Liver (tissue), 10 donors: ENCODE measurements at places on chromosomes 6 and 20. TPM values are rescaled to one million over a fixed set of nuclear protein-coding genes. Genes with fewer than 3 reads are reported as not detected.

ZFAND3 gene
- total RNA-seq = 28.4 TPM

- no peak for DNase-seq
- H3K4me1 ChIP-seq = no peaks in the 10 kb centered on the region
- H3K27ac ChIP-seq = no peak overlapping the region
- no peaks in the 10 kb centered on the region for H3K27me3 ChIP-seq
Measured at GRCh38 chr20:7760247-7761031, 179.8 kb downstream of the HAO1 start.

GRCh38 chr20:19096843-19097242 lies 115.6 kb upstream of the SLC24A3 start:
- H3K4me3 ChIP-seq = no peak overlapping the region
- no peak overlapping the region for H3K27ac ChIP-seq
- no peaks in the 10 kb centered on the region for H3K4me1 ChIP-seq

DNA sequence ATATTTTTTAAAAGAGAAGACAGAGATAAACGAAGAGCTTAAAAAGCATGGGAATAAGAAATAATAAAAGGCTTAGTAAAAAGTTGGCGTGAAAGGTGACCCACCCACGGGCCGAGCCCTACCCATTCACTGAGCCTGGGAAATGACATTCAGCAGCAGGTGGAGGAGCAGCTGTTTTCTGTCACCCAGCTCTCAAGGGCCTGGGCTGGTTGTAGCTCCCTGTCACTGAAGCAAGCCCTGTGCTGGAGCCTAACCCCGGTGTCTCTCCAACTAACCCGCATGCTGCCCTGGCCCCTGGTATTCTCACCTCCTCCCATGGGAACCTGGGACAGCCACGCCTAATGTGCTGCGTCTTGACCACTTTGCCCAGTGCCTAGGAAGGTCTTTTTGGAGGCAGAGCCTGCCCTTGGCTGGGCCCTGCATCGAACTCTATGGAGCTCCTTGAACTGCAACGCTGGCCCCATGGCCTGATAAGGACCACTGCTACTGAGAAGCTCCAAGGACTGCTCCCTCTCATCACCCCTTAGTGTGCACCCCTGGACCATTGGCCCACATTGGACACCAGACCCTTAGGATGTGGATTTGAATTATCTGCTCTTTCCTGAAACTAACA lies 68.8 kb upstream of the IYD start:
- no peaks in the 10 kb centered on the region for H3K36me3 ChIP-seq
- H3K27me3 ChIP-seq = no peaks in the 10 kb centered on the region
- H3K27ac ChIP-seq = no peak overlapping the region
- DNase-seq = no peak
- H3K4me3 ChIP-seq = no peak overlapping the region

NOTCH4 gene
- 2.6 TPM for total RNA-seq

SCAF8 gene
- total RNA-seq = 22.3 TPM

- H3K4me1 ChIP-seq = no peaks in the 10 kb centered on the region
- no peaks in the 10 kb centered on the region for H3K27me3 ChIP-seq
- no peak overlapping the region for H3K4me3 ChIP-seq
- H3K27ac ChIP-seq = no peak overlapping the region
- no peak for DNase-seq
Measured at GRCh38 chr6:159754959-159755914, 6.6 kb upstream of the ACAT2 start.

DNA sequence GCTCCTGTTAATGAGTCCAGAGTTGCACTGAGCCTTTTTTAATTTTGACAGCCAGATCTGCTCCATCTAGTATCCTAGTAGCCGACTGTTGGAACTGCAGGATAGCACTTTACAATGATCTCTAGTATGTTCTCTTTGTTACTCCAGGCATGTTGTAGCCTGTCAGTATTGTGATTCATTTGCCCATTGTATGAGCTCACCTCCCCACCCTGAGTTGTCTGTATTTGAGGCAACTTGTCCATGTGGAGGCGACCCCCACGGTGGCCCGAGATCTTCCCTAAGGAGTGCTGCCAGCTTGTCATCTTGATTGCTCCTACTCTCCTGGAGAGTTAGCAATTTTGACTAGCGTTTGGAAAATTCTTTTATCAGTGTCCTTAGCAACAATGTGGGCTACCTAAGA lies 67.2 kb downstream of the DHX35 start:
- H3K36me3 ChIP-seq = peaks cover 37% of the 10 kb centered on the region
- no peaks in the 10 kb centered on the region for H3K27me3 ChIP-seq
- H3K4me1 ChIP-seq = no peaks in the 10 kb centered on the region
- H3K27ac ChIP-seq = no peak overlapping the region
- no peak for DNase-seq

IMPG1 gene
- total RNA-seq = not detected

DNA sequence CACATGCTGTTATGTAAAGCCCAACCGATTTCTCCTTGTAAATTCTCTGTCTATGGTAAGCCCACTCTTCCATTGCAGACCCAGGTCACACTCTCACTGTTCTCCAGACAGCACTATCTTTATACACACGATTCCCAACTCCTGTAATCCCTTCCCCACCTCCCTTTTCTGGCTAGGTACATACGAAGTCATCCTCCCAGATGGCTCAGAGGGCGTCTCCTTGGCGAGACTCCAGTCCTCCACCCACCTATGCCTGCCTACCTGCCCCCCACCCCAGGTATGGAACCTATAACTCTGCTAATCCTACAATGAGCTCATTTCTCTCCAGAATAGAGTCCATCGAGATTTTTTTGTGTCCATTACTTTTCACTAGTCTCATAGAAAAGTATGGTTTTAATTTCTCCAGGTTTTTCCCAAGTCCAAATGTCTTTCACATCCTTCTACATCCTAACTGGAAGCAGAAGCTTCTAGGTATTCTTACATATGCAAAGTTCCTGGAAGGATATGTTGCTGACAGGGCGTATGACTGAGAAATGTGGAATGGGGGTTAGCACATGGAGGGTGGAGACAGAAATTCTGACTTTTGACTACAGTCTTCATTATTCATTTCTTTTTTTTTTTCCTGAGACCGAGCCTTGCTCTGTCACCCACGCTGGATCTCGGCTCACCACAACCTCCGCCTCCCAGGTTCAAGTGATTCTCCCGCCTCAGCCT lies 22.8 kb downstream of the SCML4 start:
- H3K27ac ChIP-seq = no peak overlapping the region
- no peaks in the 10 kb centered on the region for H3K27me3 ChIP-seq
- no peak for DNase-seq
- H3K4me3 ChIP-seq = no peak overlapping the region
- H3K36me3 ChIP-seq = no peaks in the 10 kb centered on the region

DNA sequence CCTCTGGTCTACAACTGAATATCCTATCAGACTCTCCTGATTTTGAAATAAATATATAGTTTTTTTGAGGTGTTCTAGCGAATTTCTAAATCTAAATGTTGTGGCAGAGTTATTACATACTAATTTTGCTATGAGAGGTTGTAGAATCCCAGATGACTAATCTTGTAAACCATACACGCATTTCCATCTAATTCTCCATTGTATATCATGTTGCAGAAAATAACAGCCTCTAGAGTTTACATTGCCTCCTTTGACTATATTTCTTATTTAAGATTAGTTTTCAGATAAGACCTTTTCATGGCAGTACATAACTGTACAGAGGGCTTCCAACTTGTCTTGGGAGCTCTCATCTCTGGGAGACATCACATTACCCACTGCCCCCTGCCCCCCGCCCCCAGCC lies 22.9 kb downstream of the PTPN1 start:
- H3K27ac ChIP-seq = no peak overlapping the region
- H3K4me3 ChIP-seq = no peak overlapping the region
- H3K27me3 ChIP-seq = no peaks in the 10 kb centered on the region
- H3K4me1 ChIP-seq = no peaks in the 10 kb centered on the region
- no peak for DNase-seq

BFSP1 gene
- total RNA-seq = 0.28 TPM

- peak overlapping the region; percentile 6 for H3K27ac ChIP-seq
- H3K4me3 ChIP-seq = no peak overlapping the region
- no peaks in the 10 kb centered on the region for H3K4me1 ChIP-seq
- H3K36me3 ChIP-seq = no peaks in the 10 kb centered on the region
Measured at GRCh38 chr6:170439366-170440361, 113.4 kb downstream of the PSMB1 start.

TNFAIP3 gene
- total RNA-seq = 8.0 TPM

DNA sequence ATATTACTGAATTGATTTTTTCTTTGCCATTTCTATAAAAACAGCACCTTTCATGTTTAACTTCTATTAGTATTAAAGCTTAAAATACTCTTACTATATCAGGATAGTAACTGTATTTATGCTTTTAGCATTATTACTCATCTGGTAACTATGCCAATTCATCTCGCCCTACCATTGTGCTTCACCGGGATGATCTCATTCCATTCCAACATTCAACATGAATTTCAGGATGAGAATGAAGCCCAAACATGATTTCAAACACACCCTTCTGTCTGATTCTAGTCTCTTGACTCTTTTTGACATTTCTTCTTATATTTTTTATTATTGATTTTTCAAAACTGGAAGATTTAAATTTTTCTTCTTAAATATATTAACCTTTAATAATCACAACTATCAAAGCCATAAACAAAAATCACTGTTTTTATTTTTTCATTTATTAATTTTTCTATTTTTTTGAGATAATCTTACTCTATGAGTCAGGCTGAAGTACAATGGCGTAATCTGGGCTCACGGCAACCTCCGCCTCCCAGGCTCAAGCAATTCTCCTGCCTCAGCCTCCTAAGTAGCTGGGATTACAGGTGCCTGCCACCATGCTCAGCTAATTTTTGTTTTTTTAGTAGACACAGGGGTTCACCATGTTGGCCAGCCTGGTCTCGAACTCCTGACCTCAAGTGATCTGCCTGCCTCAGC lies 46.7 kb downstream of the GJA1 start:
- H3K4me3 ChIP-seq = no peak overlapping the region
- H3K27ac ChIP-seq = no peak overlapping the region
- H3K27me3 ChIP-seq = no peaks in the 10 kb centered on the region
- no peaks in the 10 kb centered on the region for H3K36me3 ChIP-seq

GRCh38 chr6:134880487-134881190 lies 69.3 kb downstream of the ALDH8A1 start:
- H3K4me3 ChIP-seq = no peak overlapping the region
- no peaks in the 10 kb centered on the region for H3K36me3 ChIP-seq
- H3K4me1 ChIP-seq = no peaks in the 10 kb centered on the region
- H3K27me3 ChIP-seq = no peaks in the 10 kb centered on the region
- H3K27ac ChIP-seq = no peak overlapping the region
- no peak for DNase-seq

DNA sequence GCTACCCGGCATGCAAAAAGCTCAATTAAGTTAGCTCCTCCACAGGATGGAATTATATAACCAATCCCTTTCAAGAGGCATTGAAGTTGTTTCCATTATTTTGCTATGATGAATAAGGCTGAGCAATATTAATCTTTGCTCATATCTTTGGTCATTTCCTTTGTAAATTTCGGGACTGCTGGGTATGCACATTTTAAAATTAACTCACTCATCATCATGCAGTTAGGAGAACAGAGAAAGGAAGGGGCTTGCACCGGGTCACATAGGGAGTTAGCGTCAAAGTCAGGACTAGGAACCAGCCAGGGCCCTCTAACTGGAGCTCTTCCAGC lies 430 bp upstream of the FAM110A start:
- peak overlapping the region; percentile 60 for H3K27ac ChIP-seq
- H3K4me1 ChIP-seq = peaks cover 8% of the 10 kb centered on the region
- H3K27me3 ChIP-seq = no peaks in the 10 kb centered on the region
- H3K36me3 ChIP-seq = no peaks in the 10 kb centered on the region
- no peak for DNase-seq
- H3K4me3 ChIP-seq = peak overlapping the region; percentile 61

CDSN gene
- not detected for total RNA-seq

GRCh38 chr20:20073801-20074371 lies 21.6 kb downstream of the CFAP61 start:
- no peak for DNase-seq
- H3K36me3 ChIP-seq = no peaks in the 10 kb centered on the region
- no peaks in the 10 kb centered on the region for H3K27me3 ChIP-seq
- no peak overlapping the region for H3K4me3 ChIP-seq

DNA sequence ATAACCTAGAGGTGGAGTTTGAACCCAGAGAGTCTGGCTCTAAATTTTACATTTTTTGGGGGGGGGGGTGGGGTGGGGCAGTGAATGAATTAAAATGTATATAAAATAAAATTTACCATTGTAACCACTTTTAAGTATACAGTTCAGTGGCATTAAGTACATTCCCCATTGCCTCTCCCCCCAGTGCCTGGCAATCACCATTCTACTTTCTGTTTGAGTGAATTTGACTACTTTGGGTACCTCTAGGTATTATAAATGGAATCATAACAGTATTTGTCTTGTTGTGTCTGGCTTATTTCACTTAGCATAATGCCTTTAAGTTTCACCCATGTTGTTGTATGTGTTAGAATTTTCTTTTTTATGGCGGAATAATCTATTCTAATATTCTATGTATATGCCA lies 2.7 kb downstream of the FAM110A start:
- DNase-seq = no peak
- H3K4me1 ChIP-seq = peaks cover 14% of the 10 kb centered on the region
- H3K27ac ChIP-seq = no peak overlapping the region
- H3K4me3 ChIP-seq = no peak overlapping the region
- no peaks in the 10 kb centered on the region for H3K27me3 ChIP-seq

DNA sequence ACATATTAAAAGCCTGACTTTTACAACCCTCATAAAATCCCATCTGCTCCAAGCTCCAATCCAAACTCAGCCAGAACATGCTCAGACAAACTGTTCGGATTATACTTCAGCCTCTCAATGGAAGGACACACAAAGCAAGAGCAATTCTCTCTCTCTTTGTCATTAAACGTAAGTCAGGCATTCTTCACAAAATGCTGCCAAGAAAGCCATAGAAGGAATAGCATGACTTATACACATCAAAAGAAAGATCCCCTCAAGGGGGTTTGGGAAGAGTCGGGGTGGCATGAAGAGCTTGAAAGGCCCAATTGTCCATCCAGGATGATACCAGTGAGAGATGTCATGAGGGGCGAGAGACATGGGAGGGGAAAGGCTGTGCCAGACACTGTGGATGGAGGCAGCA lies 268.9 kb downstream of the PREX1 start:
- H3K27me3 ChIP-seq = peaks cover under 1% of the 10 kb centered on the region
- no peaks in the 10 kb centered on the region for H3K4me1 ChIP-seq
- no peaks in the 10 kb centered on the region for H3K36me3 ChIP-seq
- DNase-seq = no peak

- no peaks in the 10 kb centered on the region for H3K36me3 ChIP-seq
- H3K4me3 ChIP-seq = no peak overlapping the region
- peak; percentile 40 for DNase-seq
- H3K4me1 ChIP-seq = peaks cover 9% of the 10 kb centered on the region
Measured at GRCh38 chr6:93423542-93423941, 4.2 kb upstream of the EPHA7 start.
